ENCODE measurements at places on chromosomes 1 and 21. TPM values are rescaled to one million over a fixed set of nuclear protein-coding genes. Genes with fewer than 3 reads are reported as not detected.

DNA sequence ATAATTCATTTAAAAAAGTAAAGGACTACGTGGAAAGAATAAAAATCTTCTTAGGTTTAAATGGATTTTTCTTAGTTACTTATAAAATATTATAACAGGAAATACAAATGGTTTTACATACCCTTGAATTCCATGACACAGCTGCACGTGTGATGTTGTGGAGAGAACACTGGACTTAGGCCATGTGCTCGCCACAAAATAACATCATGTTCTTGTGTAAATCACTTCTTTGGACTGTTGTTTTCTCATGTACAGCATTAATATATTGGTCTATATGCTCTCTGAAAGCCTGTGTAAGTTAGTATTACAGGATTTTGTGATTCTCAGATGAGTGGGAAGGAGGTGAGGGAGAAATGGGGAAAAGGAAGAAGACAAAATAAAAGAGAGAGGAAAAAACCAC is 228.2 kb downstream of the DNM3 start:
- DNase-seq = peak; percentile 77

GRCh38 chr1:112196731-112197130 is 199.3 kb upstream of the CTTNBP2NL start:
- no peak for DNase-seq

GRCh38 chr1:34009340-34009985 is 145.6 kb downstream of the HMGB4 start:
- DNase-seq = no peak

Gene YIPF1
- polyA plus RNA-seq = 13.8 TPM

Gene PRDX6
- polyA plus RNA-seq = 522 TPM

Gene CLCNKB
- polyA plus RNA-seq = not detected

DNA sequence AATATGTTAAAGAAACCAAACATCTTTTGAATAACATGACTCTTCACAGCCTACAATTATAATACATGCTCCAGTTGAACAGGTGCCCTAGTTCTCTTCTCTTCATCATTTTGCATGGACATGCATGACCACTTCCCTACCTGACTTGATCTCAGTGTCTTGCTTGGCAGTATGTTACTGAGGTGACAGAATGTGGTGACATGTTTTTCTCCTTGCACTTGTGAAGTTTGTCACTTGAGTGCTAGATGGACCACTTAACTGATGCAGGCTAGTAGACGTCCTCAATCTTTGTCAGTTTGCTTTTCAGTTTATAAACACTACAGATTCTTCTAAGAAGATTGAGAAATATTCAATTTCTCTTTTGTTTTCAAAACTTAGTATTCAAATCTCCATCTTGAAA is 10.1 kb upstream of the KRTAP13-2 start:
- DNase-seq = no peak

DNA sequence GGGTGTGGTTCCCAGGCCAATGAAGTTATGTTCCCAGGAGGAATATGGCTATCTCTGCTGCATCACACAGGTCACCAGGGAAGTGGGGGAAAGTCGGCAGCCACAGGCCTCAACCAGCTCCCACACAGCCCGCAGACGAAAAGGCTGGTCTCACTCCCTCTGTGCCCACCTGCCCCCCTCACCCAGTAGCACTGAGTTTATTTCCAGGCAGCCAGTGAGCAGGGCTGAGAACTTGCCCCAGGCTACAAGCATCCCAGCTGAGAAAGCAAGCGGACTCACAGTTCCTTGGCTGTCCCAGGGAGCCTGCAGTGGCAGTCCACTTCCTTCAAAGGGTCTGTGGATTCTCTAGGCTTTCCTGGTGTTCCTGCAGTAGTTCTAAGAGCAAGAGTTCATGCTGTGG is 68.9 kb downstream of the SLC5A9 start:
- DNase-seq = no peak

- no peak for DNase-seq
Measured at GRCh38 chr1:153368495-153368894, 6.9 kb downstream of the S100A12 start.

- DNase-seq = no peak
Measured at GRCh38 chr21:23986987-23987386, 1620.3 kb downstream of the MRPL39 start.

GRCh38 chr1:3821447-3821846 is 25.1 kb upstream of the LRRC47 start:
- DNase-seq = no peak

GRCh38 chr1:41356752-41357151 is 4.5 kb upstream of the FOXO6 start:
- DNase-seq = no peak

GRCh38 chr21:42360317-42360716 is 6.0 kb downstream of the TFF1 start:
- DNase-seq = no peak

DNA sequence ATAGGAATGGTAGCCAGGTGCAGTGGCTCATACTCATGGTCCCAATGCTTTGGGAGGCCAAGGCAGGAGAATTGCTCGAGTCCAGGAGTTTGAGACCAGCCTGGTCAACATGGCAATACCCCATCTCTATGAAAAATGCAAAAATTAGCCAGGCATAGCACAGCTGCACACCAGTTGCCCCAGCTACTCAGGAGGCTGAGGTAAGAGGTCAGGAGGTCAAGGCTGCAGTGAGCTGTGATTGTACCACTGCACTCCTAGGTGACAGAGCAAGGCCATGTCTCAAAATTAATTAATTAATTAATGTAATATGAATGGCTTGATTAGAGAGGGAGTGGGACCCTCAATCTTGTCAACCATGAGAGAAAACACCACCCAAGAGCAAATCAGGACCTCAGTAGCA is 198.7 kb upstream of the DUSP10 start:
- DNase-seq = no peak

DNA sequence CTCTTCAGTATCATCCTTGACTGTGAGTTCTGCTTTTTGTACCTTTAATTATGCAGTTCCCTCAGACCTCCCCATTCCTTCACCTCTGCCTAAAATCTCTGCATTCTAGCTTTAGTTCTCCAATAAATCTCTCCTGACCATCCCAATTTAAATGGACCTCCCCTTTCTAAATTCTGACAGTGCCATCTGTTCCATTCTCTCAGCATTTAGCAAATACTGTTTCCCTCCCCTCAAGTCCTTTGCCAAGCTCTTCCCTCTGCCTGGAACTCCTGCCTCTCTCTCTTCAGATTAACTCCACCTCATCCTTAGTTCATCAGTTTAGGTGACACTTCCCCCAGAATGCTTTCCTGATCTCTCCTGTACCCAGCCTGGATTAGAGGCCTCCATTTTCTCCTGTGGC is 54.0 kb upstream of the JUN start:
- no peak for DNase-seq

DNA sequence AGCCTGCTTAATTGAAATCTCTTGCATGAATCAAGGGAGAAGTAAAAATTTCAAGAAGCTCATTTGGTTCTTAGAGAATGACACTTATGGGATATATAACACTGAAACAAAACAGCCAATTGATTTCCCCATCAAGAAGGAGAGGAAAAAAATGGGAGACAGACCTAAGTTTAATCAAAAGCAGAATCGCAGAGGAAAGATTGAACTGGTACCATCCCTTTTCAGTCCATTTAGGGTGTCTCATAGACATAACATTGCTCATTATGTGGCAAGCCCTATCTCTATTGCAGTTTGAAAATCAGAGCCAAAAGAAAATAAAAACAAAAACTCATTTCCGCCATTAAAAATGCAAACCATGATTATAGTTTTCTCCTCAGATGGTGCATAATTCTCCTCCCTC is 119.6 kb downstream of the AK5 start:
- no peak for DNase-seq

Gene RIMS3
- 0.57 TPM for polyA plus RNA-seq

GRCh38 chr1:229117664-229118300 is 153.1 kb upstream of the RAB4A start:
- DNase-seq = no peak
